Activated T-helper 1 cell treated with anti-CD3 and anti-CD28 coated beads, Interleukin-12 subunit alpha, Interleukin-12 subunit beta, Interleukin-2, Interleukin-4 antibody, amounts not matched to agents 30 ng/mL and 10 ng/mL and 1 ng/mL, durations not matched to agents 14 hours and 24 hours and 36 hours (primary cell): ENCODE measurements at places on chromosomes 7 and 10.

- no peaks in the 10 kb centered on the region for H3K4me1 ChIP-seq
- peaks cover 28% of the 10 kb centered on the region for H3K27me3 ChIP-seq
- no peak overlapping the region for H3K4me3 ChIP-seq
- DNase-seq: no peak
Measured at GRCh38 chr10:6719561-6719960, 139.5 kb upstream of the PRKCQ start.

DNA sequence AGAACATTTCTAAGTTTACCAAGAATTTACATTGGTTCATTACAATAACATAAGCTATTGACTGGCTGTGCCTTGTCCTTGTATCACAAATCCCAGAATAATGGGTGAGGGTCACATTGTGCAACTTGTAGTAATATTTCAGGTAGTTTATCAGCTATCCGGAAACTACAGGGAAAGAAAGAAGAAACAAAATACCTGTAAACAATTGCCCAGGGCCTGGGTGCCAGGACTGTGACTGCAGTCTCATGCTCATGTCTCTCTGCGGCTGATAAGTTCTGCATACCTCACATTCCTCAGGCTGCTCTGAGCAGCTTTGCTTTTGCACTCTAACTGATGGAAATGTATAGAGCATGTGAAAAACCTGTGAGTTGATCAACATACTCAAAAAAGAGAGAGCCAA, 131.8 kb upstream of the TRIM24 start:
- no peaks in the 10 kb centered on the region for H3K4me1 ChIP-seq
- H3K27ac ChIP-seq: no peak overlapping the region
- DNase-seq: no peak
- H3K27me3 ChIP-seq: no peaks in the 10 kb centered on the region
- H3K4me3 ChIP-seq: no peak overlapping the region
- H3K36me3 ChIP-seq: no peaks in the 10 kb centered on the region

DNA sequence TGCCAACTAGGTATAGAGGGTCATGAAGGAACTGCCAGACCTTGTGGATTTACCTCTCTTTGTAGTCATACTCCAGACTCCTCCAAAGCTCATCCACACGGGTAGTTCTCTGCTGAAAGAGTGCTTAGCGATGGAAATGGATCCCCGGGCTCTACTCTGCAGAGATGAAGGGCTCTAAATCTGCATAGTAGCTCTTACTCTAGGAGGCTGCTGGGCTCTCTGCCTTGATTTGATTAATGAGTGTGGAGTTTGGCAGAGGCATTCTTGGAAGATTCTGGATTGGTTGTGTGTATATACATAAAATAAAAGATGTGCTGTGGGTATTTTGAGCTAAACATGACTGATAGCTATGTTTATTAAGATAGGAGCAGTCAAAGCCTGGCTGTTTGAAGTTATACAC, 21.3 kb upstream of the CPXM2 start:
- no peak overlapping the region for H3K4me3 ChIP-seq
- H3K36me3 ChIP-seq: no peaks in the 10 kb centered on the region
- peaks cover 2% of the 10 kb centered on the region for H3K27me3 ChIP-seq
- DNase-seq: no peak
- no peak overlapping the region for H3K27ac ChIP-seq

DNA sequence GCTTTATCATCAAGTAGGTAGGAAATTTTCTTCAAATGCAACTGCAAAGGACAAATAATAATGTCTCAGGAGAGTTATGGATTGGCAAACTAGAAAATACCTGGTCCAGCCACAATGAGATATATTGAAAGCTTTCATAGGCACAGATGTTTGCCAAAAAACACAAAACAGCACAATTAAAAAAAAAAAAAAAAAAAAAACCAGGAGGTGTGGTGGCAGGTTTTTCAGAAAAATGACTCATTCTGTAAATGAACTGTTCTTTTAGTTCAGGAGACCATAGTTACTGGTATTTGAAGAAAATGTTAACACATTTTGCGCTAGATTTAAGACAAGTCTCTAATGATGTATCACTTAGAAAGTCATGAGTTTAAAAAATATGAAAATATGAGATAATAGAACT, 55.0 kb upstream of the JCAD start:
- no peak for DNase-seq
- no peak overlapping the region for H3K27ac ChIP-seq
- peaks cover 17% of the 10 kb centered on the region for H3K4me1 ChIP-seq
- peaks cover 2% of the 10 kb centered on the region for H3K36me3 ChIP-seq
- H3K27me3 ChIP-seq: peaks cover 2% of the 10 kb centered on the region

GRCh38 chr7:23349484-23350157, 50.5 kb downstream of the MALSU1 start:
- no peak for DNase-seq
- H3K4me3 ChIP-seq: no peak overlapping the region
- peaks cover 31% of the 10 kb centered on the region for H3K4me1 ChIP-seq

DNA sequence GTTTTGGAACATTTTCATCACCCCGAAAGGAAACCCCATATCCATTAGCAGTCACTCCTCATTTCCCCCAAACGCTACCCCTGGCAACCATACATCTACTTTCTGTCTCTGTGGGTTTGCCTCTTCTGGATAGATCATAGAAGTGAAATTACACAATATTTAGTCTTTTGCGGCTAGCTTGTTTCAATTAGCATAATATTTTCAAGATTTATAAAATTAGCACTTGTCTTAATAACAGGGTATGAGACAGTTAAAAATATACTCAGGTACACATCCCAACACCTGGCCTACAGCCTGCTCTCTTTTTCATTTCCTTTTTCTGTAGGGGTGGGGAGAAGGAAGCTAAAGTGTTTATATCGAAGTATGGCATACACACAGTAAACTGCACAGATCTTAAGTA, 81.4 kb upstream of the LRGUK start:
- no peak overlapping the region for H3K4me3 ChIP-seq
- no peaks in the 10 kb centered on the region for H3K36me3 ChIP-seq
- DNase-seq: no peak
- H3K27me3 ChIP-seq: no peaks in the 10 kb centered on the region
- H3K27ac ChIP-seq: no peak overlapping the region

DNA sequence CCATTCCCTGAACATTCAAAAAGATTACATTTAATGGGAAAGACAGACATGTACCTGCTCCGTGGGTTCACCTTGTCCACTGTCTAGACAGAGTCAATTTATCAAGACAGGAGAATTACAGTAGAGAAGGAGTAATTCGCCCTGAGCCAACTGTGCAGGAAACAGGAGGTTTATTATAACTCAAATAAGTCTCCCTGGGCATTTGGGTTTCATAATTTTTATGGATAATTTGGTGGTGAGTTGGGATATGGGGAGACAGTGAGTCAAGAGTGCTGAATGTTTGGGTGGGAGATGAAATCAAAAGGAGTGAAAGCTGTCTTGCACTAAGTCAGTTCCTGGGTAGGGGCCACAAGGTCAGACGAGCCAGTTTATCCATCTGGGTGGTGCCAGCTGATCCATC, 165.9 kb upstream of the NAMPT start:
- H3K27me3 ChIP-seq: no peaks in the 10 kb centered on the region
- no peak overlapping the region for H3K4me3 ChIP-seq
- no peaks in the 10 kb centered on the region for H3K4me1 ChIP-seq
- DNase-seq: no peak
- no peak overlapping the region for H3K27ac ChIP-seq

GRCh38 chr10:1102831-1103230, 46.6 kb downstream of the WDR37 start:
- no peaks in the 10 kb centered on the region for H3K27me3 ChIP-seq
- H3K4me3 ChIP-seq: no peak overlapping the region
- H3K4me1 ChIP-seq: peaks cover 39% of the 10 kb centered on the region

GRCh38 chr10:1411451-1411850, 325.9 kb downstream of the ADARB2 start:
- H3K27me3 ChIP-seq: peaks cover 8% of the 10 kb centered on the region
- H3K27ac ChIP-seq: no peak overlapping the region
- H3K4me1 ChIP-seq: no peaks in the 10 kb centered on the region
- H3K4me3 ChIP-seq: no peak overlapping the region
- H3K36me3 ChIP-seq: no peaks in the 10 kb centered on the region

DNA sequence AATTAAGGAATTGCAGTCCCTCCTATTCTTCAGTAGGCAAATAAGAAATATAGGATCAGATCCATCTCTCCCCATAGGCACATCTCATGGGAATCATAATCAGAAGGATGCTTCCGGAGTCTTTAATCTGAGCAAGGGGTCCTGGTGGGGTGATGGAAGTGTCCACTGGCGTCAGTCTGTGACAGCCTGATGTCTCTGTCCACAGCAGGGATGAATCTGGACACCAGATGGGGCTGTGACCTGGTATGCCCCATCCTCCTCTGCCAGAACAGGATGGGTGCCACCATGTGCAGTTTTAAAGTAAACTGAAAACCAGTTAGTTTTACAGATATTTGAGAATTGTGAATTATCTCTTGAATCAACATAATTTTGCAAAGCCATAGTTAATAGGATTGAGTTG, 148.7 kb downstream of the C1GALT1 start:
- no peak for DNase-seq
- no peak overlapping the region for H3K27ac ChIP-seq
- no peak overlapping the region for H3K4me3 ChIP-seq
- no peaks in the 10 kb centered on the region for H3K36me3 ChIP-seq

DNA sequence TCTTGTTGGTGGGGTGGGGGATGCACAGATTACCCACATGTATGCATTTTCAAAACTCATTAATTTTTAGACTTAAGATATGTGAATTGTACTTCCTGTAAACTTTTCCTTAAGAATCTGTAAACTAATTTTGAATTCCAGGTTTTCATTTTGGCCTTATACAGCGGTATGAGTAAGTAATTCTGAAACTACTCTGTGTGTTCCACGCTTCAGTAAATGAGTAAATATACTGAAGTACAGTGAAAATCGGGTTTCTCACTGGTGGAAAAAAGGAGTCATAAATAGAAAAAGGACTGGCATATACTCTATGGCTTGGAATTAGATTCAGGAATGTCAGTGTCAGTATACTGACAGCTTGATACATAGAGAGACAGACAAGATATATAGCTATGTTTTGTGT, 72.8 kb downstream of the CTTNBP2 start:
- no peak overlapping the region for H3K4me3 ChIP-seq
- no peak overlapping the region for H3K27ac ChIP-seq
- no peak for DNase-seq
- H3K36me3 ChIP-seq: no peaks in the 10 kb centered on the region
- H3K27me3 ChIP-seq: peaks cover 2% of the 10 kb centered on the region
